ENCODE measurements at places on chromosomes 4 and X.

DNA sequence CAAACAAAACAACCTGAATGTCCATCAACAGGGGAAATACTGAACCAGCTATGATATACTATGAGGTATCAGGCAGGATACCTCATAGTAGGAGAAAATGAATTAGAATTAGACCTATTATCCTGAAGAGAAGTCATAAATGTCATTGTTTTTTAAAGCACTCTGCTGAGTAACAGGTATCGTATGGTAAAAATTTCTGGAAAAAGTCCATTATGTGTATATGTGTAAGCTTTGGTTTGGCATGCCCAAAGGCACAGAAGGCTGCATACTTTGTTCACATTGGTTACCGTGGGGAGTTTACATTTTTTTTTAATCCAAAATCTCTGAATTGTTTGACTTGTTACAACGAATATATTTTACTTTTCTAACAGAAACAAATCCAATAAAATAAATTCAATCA lies 70.5 kb downstream of the RPS3A start:
- no peak for DNase-seq

- no peak for DNase-seq
These were observed 46.3 kb downstream of the ARHGAP6 start for GRCh38 chrX:11619441-11619840.

DNA sequence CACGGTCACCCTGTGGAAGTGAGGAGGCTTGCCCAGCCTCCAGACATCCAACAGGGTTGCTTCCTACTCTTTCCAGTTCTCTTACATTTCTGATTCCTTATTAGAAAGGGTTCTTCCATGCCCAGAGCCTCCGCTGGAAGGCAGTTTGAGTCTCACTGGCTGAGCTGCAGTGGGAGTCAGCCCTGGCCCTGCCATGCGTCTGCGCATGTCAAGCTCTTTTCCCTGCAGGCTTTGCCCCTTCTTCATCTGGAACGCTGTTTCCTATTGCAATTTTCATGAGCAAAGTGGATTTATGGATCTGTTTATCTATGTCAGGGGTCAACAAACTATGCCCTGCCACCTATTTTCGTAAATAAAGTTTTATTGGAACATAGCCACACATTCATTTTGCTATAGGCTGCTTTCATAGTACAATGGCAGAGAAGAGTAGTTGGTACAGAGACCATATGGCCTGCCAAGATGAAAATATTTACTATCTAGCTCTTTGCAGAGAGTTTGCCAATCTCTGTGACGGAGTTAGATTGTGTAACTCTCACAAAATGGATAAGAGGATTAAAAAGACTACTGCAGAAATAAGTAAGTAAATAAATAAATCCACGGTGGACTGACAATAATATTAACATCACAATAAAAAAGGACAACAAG lies 3.9 kb upstream of the CHRNA9 start:
- no peak for DNase-seq

DNA sequence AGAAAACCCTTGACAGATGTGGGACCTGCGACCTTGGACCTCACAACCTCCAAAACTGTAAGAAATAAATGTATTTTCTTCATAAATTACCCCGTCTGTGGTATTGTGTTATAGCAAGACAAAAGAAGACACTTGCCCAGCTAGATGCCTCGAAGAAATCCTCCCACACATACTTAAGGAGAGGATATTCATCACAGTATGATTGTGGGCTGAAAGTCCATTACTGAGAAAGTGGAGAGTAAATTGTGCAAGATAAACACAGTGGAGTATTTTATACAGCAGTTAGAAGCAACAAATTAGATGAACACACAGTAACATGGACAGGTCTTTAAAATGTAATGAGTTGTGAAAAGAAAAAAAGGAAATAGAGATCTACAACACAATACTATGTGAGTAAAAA lies 25.8 kb upstream of the PLA2G12A start:
- no peak for DNase-seq

DNA sequence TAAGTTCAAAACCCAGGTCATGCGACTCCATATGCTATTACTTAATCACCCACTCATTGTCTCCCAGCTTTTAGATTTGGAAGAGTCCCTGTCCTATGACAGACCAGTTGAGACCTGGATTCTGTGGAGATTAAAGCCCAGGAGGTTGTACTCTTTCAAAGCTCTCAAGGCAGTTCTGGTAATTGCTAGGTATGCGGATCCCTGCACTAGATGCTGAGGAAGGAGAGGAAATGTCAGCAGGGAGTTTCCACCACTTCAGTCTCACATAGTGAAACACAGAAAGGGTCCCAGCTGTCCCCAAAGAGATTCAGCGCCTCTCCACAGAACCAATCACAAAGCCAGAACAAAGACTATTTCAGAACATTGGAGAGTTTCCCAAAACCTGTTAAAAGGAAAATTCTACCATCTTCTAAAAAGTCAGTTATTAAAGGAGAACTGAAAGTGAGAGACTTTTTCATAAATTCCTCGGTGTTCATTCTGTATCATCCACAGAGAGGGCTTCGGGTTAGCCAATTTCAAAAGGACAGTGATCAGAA lies 53.4 kb downstream of the IRF2 start:
- no peak for DNase-seq

DNA sequence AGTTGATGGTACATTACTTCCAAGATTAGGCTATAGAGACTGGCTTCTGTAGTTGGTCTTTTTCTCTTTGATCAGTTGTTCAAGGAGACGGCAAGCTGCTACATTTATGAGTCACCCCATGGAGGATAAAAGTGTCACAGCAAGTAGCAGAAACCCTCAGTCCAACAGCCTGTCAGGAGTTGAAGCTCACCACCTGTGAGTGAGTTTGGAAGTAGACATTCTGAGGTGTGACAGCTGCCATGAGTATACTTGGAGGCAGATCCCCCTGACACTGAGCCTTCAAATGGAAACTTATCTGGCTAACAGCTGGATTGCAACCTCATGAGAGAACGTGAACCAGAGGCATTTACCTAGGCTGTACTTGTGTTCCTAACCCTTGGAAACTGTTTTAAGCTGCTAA lies 68.0 kb downstream of the CCNG2 start:
- no peak for DNase-seq

DNA sequence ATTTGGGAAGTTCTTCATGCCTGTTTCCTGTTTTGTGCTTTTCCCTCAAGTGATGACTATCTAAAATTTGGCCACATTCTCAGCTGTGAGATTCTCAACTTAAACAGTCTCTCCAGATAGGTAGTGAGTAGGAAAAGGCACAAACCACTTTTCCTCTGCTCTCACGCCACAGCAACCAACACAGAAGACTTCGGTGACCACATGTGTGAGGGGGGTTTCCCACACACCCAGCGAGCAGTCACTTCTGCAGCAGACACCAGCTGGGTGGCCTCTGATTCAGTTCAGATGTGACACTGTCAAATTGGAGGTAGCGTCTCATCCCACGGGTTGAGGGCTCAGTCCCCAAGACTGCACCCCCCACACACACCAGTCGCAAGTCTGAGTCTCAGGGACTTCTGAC lies 25.1 kb upstream of the CLDN34 start:
- DNase-seq: no peak

GRCh38 chrX:2631743-2632532 lies 59.2 kb upstream of the CD99 start:
- no peak for DNase-seq

- DNase-seq: no peak
These were observed 72.6 kb downstream of the GPR82 start for GRCh38 chrX:41796577-41796976.

DNA sequence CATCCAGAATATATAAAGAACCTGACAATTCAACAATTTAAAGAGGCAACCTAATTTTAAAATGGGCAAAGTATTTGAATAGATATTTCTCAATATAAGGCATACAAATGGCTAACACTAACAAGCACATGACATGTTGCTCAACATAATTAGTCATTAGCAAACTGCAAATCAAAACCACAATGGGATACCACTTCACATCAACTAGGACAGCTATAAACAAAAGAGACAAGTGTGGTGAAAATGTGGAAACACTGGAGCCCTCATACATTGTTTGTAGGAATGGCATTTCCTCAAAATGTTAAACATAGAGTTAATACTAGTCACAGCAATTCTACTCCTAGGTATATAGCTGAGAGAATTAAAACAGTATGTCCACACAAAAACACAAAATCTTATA lies 96.7 kb downstream of the CORIN start:
- no peak for DNase-seq

DNA sequence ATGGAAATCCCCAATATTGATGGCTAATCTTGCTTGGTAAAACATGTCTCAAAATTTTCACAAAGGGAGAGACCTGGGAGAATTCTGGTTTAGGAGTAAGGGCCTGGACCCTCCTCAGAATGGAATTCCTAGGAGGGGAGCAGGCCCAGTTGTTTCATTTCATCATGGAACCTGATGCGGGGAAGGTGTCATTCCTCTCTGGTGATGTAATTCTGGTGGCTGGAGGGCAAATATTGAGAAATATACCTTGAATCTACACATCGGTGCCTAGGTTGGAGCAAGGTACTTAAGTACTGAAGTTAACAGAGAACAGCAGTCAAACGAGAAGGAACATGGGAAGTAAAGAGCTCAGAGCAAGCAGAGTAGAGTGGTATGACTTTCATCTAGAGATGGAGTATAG lies 23.2 kb upstream of the CCSER1 start:
- DNase-seq: no peak

- no peak for DNase-seq
These were observed 189.1 kb upstream of the RBPJ start for GRCh38 chr4:26131711-26132110.

Measured in Calu3 (cell line).